ENCODE measurements at places on chromosomes 6 and 20.

- DNase-seq: no peak
Measured at GRCh38 chr20:46270977-46271744, 37.1 kb downstream of the CDH22 start.

DNA sequence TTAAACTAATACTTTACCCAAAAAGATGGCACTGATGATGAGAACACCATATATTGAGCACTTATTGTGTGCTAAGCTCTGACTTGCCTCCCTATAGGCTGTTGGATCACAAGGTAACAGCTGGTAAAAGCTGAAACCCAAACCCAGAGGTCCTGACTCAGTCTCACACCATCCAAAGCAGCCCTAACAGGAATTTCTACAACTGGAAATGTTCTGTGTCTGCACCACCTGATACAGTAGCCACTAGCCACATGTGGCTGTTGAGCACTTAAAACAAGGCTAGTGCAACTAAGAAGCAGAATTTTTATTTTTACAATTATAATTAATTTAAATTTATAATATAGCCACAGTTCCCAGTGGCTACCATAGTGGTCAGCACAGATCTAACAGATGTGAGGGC lies 15.6 kb upstream of the MATN4 start:
- no peak for DNase-seq

DNA sequence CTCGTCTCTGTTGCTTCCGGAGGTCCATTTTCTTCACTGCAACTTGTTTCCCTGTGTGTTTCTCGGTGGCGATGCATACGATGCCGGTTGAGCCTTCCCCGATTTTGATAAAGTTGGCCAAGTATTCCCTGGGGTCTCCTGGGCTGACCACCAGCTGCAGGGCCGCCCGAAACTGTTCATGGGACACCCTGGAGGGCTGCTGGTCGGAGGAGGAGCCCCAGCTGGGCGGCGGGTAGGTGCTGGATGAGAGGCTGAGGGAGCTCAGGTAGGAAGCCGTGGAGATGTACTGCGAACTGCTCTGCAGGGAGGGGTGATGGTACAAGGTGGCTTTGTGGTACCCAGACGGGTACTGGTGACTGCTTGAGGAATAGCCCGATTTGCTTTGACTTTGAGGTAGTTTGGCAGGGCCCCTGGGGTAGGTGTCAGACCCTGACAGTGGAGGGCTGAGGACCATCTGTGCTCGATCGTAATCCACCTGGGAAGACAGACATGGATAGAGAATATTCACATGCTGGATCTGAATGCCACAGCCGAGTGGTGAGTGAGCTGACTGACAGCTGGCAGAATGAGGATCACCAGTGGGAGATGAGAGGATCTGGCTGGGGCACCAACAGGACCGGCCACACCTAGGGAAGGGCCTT lies 51.6 kb downstream of the LAMP5 start:
- DNase-seq: no peak

DNA sequence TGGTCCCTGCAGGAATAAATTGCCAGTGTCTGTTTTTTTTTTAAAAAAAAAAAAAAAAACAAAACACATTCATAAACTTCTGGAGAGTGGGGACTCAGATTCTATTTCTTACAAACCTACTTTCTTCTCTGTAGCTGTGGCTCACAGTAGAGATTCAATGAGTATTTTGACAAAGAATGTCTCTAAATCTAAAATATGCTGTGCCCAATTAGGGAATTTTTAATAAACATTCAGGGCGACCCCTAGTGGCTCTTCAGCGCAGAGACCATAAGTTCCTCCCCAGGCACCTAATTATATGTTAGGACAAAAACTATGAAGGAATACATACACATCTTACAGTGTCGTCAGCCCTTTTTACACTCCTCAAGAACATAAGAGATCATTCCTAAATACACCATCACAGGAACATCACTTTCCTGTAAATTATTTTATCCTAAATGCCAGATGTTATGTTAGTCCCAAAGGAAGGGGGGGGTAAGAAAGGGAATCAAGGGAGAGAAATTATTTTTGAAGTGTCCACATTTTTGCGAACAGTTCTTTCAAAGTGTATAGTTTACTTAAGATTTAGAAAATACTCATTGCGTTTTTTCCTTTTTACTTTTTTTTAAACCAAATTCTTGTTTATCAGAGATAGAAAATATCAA lies 21.8 kb upstream of the NAA20 start:
- DNase-seq: no peak

GRCh38 chr6:42471142-42471541 lies 19.4 kb upstream of the TRERF1 start:
- DNase-seq: no peak

DNA sequence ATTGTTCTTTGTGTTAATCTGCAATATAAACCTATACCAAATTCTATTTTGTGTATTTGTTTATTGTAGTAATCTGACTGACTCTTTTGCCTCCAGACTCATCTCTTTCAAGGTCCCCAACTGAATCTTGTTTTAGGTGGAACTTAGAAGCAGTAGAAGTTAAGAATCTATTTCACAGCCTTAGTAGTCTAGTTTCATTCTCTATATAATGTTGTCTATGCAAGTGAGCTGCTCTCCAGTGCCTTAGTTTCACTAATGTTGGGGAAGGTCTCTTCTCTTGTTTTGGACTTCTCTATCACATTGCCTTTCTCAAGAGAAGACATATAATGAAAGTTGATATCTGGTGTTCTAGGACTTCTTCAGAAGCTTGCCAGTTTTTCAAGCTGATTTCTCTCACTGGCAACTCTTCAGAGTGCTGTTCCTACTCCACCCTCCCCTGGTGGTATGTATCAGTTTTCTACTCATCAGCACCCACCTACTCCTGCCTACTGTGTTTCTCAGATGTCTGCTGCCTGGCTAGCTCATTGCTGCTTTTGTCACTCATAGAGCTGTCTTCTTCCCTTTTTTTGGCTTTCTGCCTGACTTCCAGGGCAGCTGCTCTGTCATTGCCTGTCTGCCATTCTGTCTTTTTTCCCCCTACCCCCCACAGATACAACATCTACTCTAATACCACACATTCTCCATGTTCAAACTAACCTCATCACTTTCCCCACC lies 82.1 kb downstream of the PTPRA start:
- DNase-seq: no peak

GRCh38 chr6:143034689-143035334 lies 25.9 kb upstream of the AIG1 start:
- no peak for DNase-seq

DNA sequence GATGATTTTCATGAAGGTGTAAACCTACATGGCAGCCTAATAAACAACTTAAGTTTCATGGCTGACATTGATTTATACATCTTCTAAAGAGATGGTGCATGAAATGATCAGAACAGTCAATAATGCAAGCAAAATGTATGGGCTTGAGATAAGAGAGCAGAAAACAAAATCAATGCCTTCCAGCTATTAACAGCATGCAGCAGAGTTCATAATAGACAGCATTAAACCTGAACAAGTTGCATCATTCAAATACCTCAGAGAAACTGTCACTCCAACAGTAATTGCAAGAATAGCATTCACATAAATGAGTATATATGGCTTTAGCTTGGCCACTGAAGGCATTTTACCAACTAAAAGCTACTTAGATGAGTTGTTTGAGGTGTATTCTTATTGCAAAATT lies 319.6 kb upstream of the ARID1B start:
- DNase-seq: no peak

DNA sequence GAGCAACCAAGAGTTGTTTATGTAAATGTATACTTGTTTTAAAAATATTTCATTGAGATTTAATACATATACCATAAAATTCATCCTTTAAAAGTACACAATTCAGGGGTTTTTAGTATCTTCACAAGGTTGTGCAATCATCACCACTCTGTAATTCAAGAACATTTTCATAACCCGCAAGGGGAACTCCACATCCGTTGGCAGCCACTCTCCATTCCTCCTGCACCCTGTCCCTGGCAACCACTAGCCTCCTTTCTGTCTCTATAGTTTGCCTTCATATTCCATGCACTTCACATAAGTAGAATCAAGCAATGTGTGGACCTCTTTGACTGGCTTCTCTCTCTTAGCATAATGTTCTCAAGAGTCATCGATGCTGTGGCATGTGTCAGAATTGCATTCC lies 104.2 kb upstream of the PDE10A start:
- DNase-seq: no peak

- no peak for DNase-seq
Measured at GRCh38 chr6:31122791-31123706, 2.8 kb upstream of the CDSN start.

DNA sequence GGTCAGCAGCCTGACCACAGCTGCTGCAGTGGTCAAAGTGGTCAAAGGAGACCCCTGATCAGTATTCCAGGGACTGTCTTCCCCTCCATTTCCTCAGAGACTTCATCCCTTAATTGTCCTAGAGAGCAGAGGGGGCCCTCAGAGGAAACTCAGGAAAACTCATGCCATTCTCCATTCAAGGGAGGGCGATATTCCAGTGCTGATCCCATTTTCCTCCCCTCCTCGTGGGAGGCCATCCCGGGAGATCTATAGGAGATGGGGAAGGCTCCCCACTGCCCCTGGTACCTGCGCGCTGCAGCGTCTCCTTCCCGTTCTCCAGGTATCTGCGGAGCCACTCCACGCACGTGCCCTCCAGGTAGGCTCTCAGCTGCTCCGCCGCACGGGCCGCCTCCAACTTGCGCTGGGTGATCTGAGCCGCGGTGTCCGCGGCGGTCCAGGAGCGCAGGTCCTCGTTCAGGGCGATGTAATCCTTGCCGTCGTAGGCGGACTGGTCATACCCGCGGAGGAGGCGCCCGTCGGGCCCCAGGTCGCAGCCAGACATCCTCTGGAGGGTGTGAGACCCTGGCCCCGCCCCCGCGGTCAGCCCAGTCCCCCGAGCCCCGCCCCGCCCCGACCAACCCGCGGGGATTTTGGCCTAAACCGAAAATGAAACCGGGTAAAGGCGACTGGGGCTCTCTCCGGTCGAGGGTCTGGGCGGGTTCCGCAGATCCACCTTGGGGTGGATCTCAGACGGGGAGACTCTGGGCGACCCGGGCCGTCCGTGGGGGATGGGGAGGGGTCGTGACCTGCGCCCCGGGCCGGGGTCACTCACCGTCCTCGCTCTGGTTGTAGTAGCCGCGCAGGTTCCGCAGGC lies 878 bp downstream of the HLA-C start:
- DNase-seq: peak; percentile 68

GRCh38 chr6:97586344-97586743 lies 303.3 kb upstream of the MMS22L start:
- DNase-seq: no peak

DNA sequence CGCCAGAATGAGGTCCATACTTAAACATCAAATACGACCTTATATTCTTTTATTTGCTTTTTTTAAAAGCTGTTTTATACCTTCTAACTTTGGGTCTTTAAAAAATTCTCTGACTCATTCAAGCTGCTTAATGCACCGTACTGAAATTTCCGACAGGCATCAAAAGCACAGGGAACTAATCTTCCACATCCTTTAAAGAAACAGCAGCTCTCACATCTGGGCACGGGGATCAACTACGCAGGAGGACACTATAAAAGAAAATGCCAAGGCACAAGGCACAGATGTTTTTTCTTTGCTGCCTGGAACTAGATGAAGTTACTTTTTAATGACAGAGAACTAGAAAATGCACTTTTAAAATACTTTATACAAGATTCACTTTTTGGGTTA lies 112.4 kb upstream of the ARG1 start:
- DNase-seq: no peak

- no peak for DNase-seq
Measured at GRCh38 chr6:145752638-145753037, 17.3 kb upstream of the EPM2A start.

DNA sequence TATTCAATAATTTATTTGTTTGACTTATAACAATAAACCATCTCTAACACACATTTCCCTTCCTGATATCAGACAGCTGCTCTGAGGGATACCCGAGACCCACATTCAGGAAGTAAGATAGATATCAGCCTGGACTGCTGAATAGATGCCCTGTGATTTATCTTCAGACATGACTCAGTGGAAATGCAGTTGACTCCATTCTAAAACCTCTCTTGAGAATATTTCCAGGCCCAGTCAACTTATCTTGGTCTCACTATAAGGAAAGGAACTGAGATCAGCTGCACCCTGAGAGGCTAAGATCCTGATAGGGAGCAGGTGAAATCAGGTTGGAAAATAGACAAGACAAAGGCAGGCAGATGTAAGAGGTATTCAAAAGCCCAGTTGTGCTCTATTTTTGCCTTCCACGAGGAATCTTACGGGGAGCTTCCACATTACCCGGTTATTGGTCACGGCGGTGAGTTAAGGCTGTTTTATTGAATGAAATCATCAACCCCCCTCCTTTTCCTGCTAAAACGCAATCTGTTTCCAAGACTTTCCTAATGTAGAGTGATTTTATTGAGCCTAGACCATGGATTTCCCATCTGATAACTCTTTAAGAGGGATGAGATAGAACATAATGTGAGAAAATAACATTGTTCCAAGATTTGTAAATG lies 25.5 kb downstream of the C6orf15 start:
- no peak for DNase-seq

DNA sequence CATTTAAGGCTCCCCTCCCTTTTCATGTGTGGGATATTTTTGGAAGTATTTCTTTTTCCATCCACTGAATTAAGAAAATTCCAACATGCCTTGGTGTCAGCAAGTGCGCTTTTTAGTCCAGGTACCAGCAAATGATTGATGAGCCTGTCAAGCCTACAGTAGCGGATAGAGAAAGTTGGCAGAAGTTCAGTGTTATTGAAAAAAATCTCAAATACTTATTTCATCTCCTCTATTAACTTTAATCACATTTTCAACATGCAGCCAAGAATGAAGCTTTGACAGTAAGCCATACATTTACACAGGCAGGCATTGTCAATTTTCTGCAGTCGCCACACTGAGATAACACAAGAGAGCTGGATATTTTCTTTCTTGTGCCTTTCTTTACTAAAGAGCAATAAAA lies 50.4 kb downstream of the BLOC1S5 start:
- no peak for DNase-seq

DNA sequence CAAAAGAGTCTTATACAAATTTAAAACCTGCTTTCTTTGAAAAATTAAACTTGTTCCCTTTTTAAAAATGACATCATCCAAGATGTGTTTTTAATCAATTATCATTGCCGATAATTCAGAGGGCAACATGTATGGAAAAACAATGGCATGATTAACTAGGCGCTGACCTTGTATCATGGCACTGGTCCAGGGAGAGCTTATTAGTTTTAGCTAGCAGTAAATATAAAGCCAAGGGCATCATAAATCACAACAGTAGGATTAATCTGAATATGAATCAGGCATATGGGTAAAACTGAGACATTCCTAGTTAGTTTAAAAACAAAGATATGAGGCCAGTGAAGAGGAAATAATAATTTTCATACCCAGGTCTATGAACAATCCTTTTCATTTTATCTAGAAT lies 374.0 kb downstream of the HDGFL1 start:
- DNase-seq: no peak

- no peak for DNase-seq
Measured at GRCh38 chr20:53001498-53002301, 29.5 kb downstream of the TSHZ2 start.

Data from nephron progenitor cell (in vitro differentiated cells).